Activated T-cell treated with anti-CD3 and anti-CD28 coated beads, Interleukin-2, amount 50 U/mL, for 4 hours (primary cell): ENCODE measurements at places on chromosomes 16 and 17. TPM values are rescaled to one million over a fixed set of nuclear protein-coding genes. Genes with fewer than 3 reads are reported as not detected.

DNA sequence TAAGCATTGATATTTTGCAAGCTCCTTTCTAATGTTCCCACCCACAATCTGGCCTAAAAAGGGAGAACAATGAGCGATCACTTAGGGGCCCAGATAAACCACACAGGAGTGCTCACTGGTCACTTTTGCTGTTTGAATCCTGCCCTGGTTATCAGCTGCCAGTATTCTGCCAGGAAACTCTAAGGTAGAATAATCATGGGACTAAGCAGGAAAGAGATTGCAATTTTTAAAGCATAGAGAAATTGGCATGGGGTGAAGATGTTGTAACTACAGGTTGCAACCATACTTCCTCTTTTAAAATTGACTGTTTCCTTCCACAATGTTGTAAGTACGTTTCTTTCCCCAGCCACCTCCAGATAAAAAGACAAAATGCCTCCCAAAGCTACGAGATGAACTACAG, 251.2 kb upstream of the CDH11 start:
- DNase-seq: no peak

Gene MAFG
- total RNA-seq: 43.4 TPM

DNA sequence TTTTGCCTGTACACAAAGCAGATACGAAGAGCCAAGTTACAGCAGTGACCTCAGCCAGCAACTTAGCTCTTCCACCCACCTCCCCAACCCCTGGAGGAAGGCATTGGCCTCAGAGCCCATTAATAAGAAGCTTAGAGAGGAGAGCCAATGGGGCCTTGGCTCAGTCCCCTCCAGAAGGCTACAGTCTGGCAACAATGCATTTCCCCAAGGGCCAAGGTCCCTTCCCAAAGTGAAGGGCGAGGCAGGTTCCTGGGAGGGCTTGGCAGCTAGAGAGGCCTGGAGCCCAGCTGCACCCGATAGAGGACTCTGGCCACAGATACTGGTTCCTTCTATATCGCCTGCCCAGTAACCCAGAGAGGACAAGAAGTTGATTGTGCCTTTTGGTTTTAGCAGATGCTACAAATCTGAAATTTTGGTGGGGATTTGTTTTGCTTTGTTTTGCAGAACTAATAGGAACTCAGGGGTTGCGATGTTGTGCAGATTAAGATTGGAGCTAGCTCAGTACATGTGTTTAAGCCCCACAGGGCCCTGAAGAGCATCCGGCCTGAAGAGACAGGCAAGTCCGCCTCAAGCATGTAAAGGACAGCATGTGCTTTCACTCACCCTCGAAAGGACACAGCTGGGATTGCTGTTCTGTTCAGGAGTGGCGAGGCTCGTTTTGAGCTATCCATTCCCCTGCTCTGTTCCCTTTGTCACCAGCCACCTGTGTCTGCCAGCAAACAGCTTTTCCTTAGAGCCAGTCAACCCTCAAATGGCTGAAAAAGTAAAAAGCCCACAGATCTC, 12.0 kb upstream of the PNPO start:
- no peak for DNase-seq

- DNase-seq: no peak
These were observed 132.2 kb upstream of the TNRC6C start for GRCh38 chr17:77826132-77826873.

- DNase-seq: no peak
These were observed 3.4 kb downstream of the PPP1R9B start for GRCh38 chr17:50146927-50147665.

DNA sequence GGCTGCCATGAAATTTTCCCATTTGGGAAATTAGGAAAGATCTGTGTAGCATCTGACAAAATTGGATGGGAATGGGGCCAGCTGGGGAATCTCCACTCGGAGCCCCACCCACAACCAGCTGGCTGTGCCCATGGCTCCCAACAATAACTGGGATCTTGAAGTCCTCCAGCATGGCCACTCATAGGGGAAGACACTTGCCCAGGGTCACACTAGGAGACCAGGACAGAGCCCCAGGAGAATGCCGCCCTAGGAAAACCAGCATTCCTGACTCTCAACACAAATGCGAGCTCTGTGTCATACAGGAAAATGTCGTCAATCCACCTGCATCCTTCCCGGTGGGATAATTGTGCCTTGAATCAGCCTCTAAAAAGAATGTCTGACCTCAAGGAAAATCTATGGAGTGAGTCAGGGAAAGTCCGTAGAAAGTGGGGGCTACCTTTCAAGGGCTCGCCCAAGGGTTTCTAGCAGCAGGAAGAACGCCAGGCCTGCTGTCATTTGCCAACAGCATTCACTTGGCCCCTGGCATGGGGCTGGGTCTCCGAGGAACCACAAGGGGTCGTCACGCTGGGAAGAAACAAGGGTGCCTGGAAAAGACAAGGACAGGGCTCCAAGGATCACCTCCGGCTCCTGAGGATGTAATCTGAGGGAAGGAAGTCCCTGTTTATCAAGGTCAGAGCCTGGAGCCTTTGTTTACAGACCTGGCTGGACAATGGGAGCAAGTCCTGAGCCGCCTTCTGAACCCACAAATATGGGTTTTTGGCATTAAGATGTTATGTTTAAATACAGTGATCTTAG, 15.9 kb downstream of the CDH5 start:
- DNase-seq: no peak

- DNase-seq: no peak
These were observed 13.4 kb downstream of the ARL4D start for GRCh38 chr17:43412166-43412565.

DNA sequence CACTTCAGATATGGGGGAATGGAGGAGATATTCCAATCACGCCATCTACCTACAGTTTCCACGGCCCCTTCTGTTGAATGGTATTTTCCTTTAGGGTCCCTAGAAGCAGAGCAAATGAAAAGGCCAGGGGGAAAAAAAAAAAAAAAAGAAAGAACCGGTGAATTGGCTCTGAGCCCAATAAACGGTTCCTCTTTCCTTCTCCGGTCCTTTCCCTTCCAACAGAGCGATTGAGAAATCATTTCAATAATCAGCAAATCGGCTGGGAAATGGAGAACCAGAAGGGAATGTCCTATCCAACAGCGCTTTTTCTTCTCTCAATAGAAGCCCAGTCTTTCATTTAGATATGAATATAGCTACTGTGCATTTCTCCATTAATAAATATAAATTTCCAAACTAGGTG, 26.8 kb upstream of the HOXB13 start:
- DNase-seq: no peak

GRCh38 chr17:4562015-4562969, 1.9 kb upstream of the GGT6 start:
- DNase-seq: no peak

DNA sequence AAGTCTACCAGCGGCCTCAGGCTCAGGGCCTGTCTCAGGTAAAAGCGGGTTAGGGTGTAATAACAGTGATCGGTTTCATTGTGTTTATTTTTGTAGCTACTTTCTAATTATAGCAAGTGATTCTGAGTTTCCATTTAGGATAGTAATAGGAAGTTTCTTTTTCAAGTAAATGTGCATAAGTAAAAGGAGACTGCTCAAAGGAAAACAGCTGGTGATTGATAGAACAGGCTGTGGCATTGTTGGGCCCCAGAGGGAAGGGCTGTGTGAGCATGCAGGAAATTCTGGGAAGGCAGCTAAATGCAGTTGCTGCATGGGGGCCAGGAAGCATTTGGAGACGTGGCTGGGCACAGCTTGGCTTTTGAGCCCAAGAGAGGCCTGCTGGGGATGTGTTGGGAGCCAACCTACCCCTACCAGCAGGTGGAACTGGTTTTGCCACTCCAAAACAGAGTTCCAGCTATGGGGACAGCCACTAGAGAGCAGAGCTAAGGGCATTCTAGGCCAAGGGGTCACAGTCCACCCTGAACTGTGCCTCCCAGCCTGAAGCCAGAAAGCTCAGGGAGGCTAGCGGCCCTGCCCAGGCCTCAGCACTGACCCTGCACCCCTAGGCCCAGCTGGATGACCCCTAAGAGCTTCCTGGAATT, 12.6 kb downstream of the SNX20 start:
- DNase-seq: no peak

DNA sequence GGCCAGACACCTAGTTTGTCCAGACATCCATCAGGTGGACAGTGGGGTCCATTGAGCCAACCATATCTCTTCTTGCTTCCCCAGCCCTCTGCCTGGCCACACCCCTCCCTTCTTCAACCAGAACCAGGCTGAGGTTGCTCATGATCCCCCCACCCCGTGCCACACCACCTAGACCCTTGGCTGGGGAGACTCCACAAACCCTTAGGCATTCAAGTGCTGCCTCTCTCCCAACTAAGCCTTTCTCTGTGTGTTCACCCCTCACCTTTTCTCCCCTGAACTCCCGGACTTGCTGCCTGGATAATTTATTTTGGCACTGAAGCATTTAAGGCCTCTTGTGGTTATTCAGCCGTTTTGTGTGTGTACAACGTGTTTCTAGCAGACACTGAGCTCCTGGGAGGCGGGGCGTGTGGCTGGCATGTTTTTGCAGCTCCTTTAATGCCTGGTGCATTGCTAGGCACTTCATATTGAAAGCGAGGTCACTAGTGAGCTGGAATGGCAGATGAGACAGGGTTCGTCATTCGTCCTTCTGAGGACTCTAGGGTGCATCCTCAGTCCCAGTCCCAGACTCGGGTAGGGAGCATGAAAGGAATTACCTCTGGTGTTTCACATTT, 28.7 kb downstream of the CACNA1G start:
- no peak for DNase-seq

Gene CD79B
- total RNA-seq: 21.6 TPM

Gene RUNDC3A
- 0.18 TPM for total RNA-seq

Gene MYOCD
- total RNA-seq: 0.03 TPM

Gene SLFN12L
- 15.1 TPM for total RNA-seq

Gene WNT3
- total RNA-seq: not detected

Gene TMC7
- not detected for total RNA-seq

- no peak for DNase-seq
These were observed 44.4 kb downstream of the PIK3R5 start for GRCh38 chr17:8921147-8921546.

Gene ZSWIM7
- total RNA-seq: 9.5 TPM

GRCh38 chr17:4759776-4760236, 11.9 kb upstream of the TM4SF5 start:
- DNase-seq: no peak

GRCh38 chr17:72392056-72393010, 271.5 kb downstream of the SOX9 start:
- no peak for DNase-seq

DNA sequence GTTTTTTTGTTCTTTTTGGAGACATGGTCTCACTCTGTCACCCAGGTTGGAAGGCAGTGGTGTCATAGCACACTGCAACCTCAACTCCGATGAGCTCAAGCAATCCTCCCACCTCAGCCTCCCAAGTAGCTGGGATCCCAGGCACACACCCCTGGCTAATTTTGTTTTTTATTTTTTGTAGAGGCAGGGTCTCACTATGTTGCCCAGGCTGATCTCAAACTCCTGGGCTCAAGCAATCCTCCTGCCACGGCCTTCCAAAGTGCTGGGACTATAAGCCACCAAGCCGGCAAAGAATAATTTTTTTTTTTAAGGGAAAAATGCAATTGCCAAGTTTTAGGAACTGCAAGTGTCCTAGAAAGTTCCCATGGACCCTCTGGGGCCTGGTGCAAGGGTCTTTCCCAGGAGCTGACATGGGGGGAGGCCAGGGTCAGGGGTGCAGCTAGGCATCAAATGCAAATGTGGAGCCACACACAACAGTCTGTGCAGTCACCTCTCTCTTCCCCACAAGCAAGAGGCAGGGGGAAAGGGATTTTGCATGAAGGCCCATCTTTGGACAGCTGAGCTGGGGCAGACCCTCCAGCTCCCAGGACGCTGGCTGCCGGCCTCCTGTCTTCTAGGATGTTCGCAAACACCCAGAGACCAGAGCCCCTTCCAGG, 20.1 kb upstream of the BCAR1 start:
- no peak for DNase-seq

DNA sequence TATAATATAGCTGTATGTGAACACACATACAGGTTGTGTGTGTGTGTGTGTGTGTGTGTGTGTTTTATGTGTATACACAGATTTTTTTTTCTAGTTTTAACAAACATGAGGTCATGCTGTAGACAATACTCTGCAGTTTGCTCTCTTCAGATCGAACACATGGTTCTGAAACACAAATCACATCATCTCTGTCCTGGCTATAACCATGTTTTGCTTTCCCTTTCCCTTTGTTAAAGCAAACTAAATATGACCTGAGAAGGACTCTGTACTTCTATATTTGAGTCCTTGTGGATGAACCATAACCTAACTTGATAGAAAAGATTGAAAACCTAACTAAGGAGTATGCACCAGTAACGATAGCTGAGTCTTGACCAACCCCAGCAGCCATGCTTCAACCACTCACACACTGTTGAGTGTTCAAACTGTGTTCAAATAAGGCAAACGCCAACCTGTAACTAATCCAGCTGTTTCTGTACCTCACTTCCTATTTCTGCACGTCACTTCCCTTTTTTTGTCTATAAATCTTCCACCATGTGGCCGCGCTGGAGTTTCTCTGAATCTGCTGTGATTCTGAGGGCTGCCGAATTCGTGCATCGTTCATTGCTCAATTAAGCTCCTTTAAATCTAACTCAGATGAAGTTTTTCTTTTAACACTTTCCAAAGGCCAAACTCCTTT, 303.8 kb downstream of the HS3ST3B1 start:
- DNase-seq: no peak

DNA sequence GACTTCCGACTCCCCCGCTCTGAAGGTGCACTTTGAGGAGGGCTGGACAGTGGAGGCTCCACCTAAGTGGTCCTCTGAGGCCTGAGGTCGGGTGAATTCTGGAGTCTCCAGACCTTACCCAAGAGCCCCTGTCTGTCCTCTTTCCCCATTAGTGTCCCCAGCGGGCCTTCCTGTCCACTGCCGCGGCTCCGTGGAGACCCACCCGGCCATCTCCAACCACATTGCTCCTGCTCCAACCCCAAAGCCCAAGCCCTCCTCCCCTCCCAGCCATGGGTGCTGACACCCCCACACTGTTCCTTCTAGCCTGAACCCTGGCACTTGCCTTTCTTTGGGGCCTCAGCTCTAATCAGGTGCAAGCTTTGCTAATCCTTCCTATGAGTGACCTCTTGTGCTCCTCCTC, 283.1 kb upstream of the TNRC6C start:
- no peak for DNase-seq

GRCh38 chr16:87336434-87337240, 19.4 kb upstream of the C16orf95 start:
- no peak for DNase-seq

GRCh38 chr17:44687756-44688155, 1.8 kb downstream of the CCDC43 start:
- DNase-seq: no peak

- no peak for DNase-seq
These were observed 22.8 kb downstream of the TMEM204 start for GRCh38 chr16:1556254-1556653.

Gene TMEM98
- total RNA-seq: 0.54 TPM

GRCh38 chr16:89476379-89476778, 14.0 kb downstream of the ANKRD11 start:
- no peak for DNase-seq
